ENCODE measurements at places on chromosomes 16 and 17.

GRCh38 chr17:67044940-67045339 lies 586 bp downstream of the CACNG1 start:
- no peak for DNase-seq

GRCh38 chr16:30382111-30382881 lies at the start of gene SEPTIN1:
Gene SEPTIN1 (minus strand): TSS chr16:30382561. CDS start chr16:30382542, 19 bp downstream.
- no peak for DNase-seq

DNA sequence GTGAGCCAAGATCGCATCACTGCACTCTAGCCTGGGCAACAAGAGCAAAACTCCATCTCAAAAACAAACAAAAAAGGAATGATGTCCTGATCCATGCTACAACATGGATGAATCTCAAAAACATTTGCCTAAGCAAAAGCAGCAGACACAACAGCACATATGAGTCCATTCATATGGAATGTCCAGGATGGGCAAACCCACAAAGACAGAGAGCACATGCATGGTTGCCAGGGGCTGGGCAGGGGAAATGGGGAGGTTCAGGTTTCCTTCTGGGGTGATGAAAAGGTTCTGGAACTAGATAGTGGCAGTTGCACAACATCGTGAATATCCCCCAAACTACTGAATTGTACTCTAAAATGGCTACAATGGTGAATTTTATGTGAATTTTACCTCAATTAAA lies 35.3 kb upstream of the RAI1 start:
- no peak for DNase-seq

DNA sequence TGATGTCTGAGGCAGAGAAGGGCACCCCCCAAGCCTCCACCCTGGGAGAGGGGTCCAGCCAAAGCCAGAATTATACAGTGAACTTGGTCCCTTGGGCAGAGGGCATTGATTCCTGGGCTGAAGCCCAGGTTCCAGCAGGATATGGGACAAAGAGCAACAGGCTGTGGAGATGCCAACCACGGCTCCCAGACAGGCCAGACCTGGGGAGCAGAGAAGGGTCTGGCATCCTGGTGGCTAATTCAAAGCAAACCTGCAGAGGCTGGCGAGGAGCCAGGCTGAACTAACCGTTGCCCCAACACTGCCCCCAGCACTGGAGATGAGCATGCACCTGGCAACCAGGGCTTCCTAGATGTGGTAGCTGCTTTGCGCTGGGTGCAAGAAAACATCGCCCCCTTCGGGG lies 3.0 kb downstream of the CES3 start:
- DNase-seq: no peak

GRCh38 chr17:54945231-54945630 lies 23.2 kb downstream of the COX11 start:
- DNase-seq: no peak

- no peak for DNase-seq
Measured at GRCh38 chr16:8782673-8783072, 14.8 kb downstream of the TMEM186 start.

DNA sequence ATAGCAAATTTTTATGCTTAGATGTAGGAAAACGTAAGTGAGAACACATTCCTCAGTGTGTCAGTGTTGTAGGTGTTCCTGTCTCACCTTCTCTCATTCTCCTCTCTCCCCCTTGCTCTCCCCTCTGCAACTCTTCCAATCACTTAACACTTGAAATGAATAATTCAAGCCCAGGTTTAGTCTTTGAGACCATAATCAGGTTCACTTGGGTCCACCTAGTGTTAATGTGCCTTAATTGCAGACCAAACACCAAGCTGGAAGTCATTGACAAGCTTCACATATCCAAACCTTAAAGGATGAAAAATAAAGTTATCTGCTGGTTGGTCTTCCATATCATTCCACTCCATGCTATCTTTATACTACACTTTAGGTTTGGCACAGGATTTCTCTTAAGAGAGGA lies 37.0 kb downstream of the STXBP4 start:
- DNase-seq: no peak

- no peak for DNase-seq
Measured at GRCh38 chr17:47423406-47424295, 99.9 kb downstream of the EFCAB13 start.

- DNase-seq: no peak
Measured at GRCh38 chr16:35305476-35305875, 1846.1 kb downstream of the TP53TG3F start.

DNA sequence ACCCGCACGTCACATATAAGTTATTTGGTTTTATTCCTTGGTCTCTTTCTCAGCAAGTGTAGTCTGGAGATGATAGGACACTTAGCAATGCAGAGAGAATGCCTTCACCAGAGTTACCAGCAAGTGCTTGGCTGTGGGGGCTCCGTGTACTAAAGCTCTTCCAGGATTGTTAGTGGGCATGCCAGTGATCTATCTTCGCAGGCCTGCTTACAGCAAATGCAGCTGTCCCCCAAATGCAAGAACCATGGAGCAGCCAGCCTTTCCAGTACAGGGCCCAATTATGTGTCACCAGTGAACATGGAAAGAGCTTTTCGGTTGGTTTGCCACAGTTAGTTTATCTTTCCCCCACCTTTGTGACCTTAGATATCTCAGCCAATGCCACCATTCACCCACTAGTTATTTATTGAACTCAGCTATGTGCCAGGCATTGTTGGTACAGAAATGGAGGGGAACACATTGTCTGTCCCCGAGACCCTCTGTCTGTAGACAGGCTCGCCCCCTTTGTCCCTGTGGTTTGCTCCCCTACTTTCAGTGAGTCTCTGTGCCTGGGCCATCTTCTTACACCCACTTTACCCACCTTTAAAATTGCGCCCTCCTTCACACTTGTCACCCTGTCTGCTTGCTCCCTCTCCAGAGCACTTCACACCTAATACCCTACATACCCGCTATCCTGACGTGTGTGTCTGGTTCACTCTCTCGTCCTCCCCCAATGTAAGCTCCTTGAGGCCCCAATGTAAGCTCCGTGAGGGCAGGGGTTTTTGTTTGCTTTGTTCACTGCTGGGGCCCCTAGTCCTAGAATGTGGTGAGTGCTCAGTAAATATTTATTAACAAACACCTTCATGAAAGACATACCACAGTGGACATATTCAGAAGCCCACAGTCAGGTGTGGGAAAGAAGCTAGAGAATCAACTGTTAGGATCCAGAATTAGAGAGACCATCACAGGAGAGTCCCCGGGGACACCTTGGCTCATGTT lies 13.3 kb downstream of the USP10 start:
- DNase-seq: no peak

DNA sequence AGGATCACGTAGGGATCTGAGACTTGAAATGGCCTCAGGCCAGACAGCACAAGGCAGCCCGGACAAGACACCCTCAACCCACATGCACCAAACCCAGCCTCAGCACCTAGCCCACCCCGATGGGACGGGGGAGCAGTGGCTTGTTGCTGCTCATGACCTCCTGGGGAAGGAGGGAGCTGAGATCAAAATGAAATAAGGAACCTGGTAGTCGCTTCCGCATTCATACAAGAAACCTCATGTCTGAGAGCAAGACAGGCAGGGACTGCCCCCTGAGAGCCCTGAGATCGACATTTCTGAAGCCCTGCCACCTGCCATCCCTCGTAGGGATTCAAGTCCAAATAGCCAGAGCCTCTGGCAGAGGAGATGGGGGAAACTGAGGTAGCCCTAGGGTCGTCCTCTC lies 5.7 kb upstream of the CEP131 start:
- no peak for DNase-seq

DNA sequence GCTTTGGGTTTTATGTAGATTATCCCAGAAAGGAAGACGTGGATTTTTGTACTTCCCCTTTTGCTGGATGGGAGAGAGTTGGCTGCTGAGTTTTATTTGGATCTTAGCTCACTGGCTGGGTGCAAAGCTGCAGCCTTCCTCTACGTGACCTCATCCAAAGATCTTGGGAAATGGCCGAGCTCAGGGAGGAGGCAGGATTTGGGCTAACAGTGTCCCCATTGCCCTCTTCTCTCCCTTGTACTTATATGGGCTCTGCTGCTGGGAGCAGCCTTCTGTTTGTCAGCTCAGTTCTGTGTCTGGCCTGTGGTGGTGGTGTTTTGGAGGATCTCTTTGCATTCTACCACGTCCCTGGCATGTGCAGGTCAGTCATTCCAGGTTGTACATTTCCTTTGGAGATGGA lies 2.0 kb downstream of the AOC3 start:
- no peak for DNase-seq

DNA sequence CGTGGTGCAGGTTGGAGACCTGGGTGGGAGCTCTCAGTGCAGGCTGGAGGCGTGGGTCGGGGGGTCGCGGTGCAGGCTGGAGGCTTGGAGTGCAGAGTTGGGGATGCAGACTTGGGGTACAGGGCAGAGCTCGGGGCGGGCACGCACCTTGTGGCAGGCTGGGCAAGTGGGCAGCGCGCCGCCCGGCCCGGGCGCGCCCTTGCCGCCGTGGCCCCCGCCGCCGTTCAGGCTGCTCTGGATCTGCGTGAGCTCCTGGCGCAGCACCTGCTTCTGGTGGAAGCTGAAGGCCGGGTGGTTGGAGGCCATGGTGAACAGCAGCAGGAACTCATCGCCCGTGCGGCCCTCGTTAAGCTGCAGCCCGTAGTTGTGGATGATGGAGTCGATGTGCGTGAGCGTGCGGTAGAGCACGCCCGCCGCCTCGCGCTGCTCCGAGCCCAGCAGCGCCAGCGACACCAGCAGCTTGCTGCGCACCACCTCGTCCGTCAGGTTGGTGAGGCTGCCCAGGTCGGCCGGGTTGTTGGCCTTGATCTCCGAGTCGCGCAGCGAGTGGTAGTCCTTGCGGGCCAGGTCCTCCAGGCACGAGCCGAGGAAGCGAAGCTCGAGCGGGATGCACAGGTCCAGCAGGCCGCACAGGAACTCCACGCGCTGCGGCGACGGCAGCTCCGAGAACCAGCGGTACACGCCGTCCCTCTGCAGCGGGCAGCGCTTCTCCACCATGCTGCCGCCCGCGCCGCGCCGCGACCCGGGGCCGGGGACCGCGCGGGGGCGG lies 1.1 kb downstream of the ZCCHC14 start:
- DNase-seq: no peak

- no peak for DNase-seq
Measured at GRCh38 chr16:17269439-17269838, 201.3 kb downstream of the XYLT1 start.

- DNase-seq: no peak
Measured at GRCh38 chr17:57142925-57143324, 57.9 kb downstream of the AKAP1 start.

GRCh38 chr16:48393485-48394354 lies 8.5 kb upstream of the SIAH1 start:
- DNase-seq: no peak

DNA sequence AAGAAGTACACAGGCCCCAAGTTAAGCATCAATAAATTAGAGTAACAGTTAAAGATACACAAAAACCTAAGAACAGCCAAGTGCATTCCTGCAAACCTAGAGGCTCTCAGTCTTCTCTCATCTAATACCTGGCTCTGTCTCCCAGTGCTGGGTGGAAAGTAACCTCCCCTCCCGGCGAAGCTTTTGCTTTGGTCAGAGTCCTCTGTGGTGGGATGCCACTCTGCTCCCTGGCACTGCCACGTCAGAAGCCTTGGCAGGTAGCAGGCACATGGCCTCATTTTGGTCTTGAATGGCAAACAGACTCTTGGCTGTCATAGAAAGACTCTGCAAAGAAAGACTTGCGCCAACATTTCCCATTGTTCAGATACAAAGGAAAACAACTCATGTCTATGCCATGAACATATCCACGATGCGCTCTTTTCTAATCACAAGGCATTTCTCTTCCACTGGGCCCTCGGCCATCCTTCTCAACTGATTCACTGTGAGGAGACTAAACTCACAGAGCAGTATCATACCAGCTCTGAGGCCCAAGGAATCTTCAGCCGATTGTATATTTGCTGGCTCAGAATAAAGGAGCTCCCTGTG lies 21.2 kb downstream of the MTHFSD start:
- DNase-seq: no peak

DNA sequence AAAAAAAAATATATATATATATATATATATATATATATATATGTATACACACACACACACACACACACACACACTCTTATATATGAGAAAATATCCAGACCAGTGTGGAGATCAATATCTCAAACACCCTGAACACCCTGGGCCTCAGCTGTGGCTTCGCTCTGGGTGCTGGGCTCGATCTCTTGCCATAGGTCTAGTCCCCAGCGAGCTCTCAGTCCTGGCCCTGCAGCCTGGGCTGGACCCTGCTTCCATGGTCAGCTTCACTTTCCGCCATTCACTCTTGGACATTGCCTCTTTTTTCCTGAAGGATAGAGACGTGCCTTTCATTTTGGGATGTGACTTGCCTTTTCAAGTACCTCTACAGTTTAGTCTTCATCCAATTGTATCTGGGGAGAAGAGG lies 341.7 kb downstream of the CPPED1 start:
- no peak for DNase-seq
